NCI-H2107 (cell line): ENCODE measurements at places on chromosomes 1 and 21.

DNA sequence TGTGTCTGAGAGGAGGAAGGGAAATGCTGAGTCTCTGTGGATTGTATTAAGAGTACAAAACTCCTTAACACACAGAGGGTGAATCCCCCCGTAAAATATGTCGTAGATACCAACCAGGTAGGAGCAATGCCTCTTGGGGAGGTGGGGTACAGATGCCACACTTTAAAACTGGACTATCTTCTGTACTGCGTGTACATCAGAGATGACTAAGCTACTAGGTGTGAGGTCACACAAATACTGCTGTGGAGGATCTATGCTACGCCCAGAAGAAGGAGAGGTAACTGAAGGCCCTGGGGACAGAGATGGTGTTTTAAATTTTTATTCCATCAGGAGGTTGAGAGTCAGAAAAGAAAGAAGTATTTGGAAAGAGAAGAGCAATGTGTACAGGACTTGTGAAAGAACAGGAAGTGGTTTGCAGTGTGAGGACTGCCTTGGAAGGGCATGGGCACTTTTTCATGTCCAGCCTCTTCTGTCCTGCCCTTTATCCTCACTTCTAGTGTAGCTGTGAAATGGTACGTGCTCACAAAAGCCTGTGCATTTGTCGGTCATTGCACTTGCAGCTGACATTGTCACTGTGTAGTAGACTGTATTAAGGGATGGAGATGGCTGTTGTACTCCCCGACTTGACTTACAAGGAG lies 287.8 kb upstream of the CHRM3 start:
- no peak for DNase-seq

DNA sequence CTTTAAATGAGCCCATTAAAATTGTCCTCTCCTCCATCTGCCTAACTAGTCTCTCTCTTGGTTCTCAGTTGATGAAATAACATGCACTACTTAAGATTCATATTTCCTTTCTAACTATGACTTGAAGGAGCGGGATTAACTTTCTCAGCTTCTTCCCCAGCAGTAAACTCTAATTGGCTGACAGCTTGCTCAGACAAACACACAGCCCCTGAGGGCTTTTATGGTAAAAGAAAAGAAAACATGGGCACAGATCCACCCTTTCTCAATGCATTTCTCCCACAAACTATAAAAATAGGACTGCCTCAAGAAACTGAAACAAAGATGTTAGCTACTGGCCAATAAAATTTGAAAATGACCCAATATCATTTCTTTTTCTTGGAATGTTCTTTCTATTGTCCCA lies 703.1 kb downstream of the ADGRL2 start:
- DNase-seq: no peak

DNA sequence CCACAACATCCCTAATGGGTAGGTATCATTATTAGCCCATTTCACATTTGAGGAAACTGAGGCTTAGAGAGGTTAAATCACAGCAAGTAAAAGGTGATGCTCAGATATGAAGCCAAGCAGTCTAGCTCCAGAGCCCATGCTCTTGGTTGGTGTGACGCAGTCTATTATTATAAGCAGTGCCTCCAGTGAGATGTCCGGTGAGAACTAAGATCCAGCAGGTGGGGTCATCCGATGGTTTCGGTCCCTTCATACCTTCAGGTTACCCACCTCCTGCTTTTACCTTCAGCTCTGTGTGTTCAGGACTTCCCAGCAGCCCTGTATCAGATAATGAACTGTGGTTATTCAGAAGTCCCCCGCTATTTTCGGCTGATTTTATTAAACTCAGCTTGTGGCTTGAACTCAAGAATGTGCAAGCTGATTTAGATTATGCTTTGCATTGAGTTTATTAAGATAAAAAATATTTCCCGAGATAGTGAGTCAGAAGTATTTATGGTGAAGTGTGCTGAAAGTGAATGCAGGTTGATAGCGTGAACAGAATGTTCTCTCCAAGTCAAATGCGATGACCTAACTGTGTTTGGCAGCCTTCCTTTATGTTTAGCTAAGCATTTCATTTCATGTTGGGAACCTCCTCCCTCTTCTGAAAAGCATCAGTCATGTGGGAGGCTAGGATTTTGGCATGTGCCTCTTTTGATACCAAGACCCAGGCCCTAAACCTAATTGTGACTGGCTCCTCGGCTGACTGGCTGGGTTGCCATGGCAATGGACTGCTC lies 160.9 kb upstream of the UBE2U start:
- DNase-seq: no peak

- DNase-seq: no peak
These were observed 60.8 kb upstream of the PGD start for GRCh38 chr1:10338047-10338446.

DNA sequence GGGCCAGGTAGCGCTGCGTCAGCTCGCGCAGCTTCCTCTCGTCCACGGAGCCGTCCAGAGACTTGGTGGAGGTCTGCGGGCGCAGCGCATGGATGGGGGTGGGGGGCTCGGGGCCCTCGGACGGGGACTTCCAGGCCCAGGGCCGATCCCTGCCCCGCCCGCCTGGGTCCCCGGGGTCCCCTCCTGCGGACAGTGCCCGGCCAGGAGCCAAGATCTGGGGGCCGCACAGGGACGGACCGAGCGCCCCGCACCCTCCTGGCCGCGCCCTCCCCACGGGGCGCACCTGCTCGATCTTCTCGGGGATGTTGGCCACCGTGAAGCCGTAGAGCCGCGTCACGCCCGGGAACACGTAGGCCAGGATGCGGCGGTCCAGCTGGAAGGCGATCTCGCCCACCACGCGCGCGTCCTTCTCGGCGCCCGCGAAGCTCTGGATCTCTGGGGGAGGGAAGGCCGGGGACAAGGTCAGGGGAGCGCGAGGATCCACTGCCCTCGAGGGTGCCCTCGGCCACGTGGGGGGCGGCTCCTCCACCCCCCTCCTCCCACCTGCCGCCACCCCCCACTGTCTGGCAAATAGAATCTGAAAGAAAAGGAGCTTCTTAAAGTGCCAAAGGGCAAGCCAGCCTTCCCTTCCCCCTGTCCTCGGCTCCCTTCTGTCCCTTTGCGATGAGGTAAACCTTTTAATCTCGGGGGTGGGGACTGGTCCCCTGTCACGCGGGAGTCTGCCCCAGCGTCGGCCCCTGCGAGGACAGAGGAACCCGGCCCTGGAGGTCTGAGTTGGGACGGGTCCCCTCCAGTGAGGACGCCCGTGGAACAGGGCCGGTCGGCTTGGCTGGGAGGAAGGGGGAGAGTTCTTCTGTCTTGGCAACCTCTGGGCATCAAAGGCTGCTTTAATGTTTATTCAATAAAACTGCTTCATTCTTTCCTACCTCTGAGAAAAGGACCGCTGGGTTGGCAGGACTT lies 6.5 kb upstream of the FTCD start:
- DNase-seq: no peak

- DNase-seq: no peak
These were observed 32.0 kb downstream of the CCSAP start for GRCh38 chr1:229310833-229311232.

- no peak for DNase-seq
These were observed 26.8 kb upstream of the CLSTN1 start for GRCh38 chr1:9850442-9851162.

- DNase-seq: no peak
These were observed 304.3 kb upstream of the PLD5 start for GRCh38 chr1:242828828-242829227.

DNA sequence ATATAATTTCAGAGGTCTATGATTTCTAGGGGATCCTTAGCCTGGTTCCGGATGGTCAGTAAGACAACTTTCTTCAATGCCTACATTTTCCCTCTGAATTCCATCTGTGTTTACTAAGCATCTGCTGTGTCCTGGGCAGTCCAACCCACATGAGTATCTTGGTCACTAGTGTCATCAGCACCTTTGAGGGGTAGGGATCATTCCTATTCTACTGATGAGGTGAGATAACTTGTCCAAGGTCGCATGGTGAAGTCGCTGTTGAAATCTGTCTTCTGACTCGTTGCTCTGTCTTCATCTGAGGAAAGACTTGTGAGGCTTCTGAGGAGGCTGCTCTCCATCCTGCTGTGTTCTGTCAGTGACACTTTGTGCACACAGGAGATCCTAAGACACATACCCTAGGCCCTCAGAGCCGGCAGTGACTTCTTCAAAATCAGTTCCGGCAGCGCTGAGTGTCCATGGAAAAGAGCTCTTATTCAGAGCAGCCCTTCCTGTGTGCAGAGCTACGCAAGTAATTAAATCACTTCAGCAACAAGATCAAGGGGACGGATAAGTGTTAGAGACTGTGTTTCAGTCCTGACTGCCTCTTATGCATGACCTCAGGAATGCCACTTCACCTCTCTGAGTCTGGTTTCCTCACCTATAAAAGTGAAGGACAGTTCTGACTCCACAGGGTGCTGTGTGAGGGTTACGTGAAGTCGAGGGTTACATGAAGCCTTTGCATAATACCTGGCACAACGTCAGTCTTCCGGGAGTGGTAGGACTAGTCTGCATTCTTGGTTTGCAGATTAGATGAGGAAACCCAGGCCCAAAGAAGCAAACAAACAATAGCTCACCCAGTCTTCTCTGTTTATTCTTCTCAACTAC lies 28.4 kb downstream of the AK2 start:
- DNase-seq: peak; percentile 68

DNA sequence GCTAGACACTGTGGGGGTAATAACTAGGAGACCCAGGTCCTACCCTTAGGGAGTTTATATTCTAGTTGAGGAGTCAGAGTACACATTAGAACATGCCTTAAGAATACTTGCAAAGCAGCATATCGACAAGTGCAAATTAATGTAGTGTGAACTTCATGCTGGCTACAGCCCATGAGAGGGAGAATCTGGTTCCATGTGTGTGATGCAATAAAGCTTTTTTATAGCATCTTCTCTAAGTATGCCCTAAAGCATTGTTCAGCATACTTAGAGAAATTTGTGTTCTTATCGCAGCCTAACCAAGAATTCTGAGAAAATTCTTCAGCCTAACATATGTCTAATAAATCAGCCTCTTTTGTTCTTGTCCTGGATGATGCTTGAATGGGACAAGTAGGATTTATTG lies 95.5 kb downstream of the SDCCAG8 start:
- DNase-seq: no peak

DNA sequence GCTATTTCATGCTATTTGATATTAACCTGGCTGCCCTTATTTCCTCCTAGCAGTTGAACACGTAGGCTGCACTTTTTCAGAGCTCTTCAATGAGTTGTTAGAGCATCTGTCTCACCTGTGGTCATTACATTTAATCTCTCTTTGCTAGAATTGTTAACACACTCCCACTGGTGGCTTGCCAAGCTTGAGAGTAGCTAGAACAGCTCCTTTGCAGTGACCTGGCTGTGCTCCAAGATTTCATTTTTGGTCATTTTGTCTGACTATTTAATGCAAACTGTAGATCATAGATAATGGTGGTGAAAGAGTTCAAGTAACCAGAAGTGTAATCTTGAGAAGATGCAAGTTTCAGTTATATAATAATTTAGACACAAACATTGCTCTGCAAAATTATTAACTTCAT lies 105.6 kb downstream of the LRRC7 start:
- DNase-seq: no peak

GRCh38 chr1:195594322-195594721 lies 1013.9 kb downstream of the KCNT2 start:
- DNase-seq: no peak

DNA sequence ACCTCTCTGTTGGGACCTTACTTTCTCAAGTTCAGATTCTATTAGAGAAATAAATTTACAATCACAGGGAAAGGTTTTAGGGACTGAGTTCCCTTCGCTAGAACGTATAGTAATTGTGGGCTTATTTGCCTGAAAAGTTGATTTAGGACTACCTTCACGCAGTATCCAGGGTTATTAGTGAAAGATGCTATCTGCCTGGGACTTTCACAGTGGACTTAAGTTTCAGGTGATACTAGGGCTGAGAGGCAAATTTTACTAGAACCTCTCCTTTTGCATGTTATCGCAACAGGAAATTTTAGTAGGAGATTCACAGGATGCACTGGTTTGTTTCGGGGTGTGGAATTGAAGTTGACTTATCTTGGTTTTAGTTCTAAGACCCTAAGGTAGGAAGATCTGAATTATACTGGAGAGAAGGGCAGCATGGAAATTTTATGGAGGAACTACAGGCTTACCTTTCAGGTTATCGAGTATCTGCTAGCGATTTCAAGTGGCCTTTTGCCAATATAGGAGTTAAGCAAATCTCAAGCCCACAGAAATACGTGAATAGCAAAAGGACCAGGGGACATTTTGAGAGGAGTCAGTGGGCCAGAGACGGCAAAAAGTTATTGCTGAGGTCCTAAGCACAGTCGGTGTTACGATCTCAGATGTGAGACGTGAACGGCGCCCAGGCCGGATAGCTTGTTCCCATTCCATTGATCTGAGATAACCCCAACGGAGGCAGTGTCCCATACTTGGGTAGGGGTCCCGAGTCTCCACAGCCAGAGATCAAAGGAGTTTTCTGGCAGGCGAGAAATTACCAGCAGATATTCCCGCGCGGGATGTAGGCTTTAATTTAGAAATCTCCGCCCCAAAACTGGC lies 723 bp upstream of the GNAI3 start:
- DNase-seq: no peak

- DNase-seq: peak; percentile 35
These were observed 356.6 kb downstream of the PLA2G4A start for GRCh38 chr1:187185389-187185788.

GRCh38 chr1:53038566-53038965 lies 23.4 kb upstream of the PODN start:
- DNase-seq: no peak

GRCh38 chr1:1118011-1118875 lies 2.4 kb upstream of the C1orf159 start:
- no peak for DNase-seq

GRCh38 chr1:203265541-203265940 lies 36.1 kb upstream of the CHIT1 start:
- DNase-seq: no peak

- no peak for DNase-seq
These were observed 34.5 kb downstream of the TMPRSS15 start for GRCh38 chr21:18369115-18369514.
